ENCODE measurements at places on chromosomes 16 and 17.

DNA sequence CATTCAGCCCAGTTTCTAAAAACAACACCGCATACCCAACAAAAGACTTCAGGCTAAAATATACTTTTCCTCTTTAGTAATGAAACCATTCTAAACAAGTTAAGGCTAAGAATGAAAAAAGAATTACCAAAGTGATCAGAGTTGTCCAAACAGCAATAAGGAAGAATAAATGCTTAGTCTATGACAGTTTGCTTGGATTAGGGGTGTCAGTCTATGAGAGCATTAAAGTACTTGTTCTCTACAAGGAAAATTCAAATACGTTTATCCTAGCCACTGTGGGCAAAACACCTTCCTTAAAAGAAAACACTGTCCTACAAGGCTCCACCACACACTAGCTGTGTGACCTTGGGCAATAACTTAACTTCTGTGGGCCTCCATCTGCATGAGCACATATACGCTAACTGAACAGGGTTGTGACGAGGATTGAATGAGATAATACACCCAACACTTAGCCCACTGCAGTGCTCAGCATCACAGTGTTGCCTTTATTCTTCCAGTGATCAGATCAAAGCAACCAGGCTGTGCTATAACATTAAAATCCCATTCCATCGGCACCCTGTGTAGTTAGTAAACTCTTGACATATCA, 53.6 kb downstream of the TEX2 start:
- no peak for DNase-seq

GRCh38 chr16:17515421-17516210, 44.9 kb upstream of the XYLT1 start:
- DNase-seq: peak; percentile 96

DNA sequence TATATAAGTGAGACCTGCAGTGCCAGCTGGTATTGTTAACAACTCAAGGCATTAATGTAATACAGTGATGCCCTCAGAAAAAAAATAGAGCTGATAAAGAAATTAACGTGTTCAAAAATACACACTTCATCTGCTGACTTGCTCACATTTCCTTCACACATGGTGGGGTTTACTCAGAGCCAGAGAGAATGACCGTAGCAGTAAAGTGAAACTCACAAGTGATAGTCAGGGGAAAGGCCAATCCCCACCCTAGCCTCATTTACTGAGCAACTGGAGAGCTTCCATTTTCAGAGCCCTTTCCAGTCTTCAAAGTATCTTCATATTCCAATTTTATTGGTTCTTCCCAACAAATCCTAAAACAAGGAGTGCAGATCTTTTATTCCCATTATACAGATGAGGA, 74.0 kb upstream of the HLF start:
- DNase-seq: no peak

GRCh38 chr17:61075988-61076387, 323.7 kb upstream of the TBX2 start:
- no peak for DNase-seq

GRCh38 chr16:53159781-53160436, 105.1 kb downstream of the CHD9 start:
- peak; percentile 64 for DNase-seq

DNA sequence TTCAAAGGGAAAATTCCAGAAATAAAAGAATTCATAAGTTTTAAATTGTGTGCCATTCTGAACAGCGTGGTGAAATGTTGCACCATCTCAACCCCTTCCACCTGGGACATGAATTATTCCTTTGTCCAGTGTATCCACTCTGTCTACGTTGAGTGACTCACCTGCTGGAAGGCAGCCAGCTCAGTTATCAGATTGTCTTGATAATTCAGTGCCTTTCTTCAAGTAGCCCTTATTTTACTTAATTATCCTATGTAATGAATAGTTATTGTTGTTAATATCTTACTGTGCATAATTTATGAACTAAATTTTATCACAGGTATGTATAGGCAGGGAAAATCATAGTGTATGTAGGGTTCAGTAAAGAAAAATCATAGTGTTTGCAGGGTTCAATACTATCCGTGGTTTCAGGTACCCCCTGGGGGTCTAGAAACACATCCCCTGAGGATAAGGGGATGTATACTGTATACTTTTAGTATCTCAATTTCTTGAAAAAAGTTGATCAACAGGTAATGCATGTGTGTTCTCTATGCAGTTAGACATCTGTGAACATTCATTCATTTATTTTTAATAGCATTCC, 7.7 kb upstream of the PCTP start:
- no peak for DNase-seq

DNA sequence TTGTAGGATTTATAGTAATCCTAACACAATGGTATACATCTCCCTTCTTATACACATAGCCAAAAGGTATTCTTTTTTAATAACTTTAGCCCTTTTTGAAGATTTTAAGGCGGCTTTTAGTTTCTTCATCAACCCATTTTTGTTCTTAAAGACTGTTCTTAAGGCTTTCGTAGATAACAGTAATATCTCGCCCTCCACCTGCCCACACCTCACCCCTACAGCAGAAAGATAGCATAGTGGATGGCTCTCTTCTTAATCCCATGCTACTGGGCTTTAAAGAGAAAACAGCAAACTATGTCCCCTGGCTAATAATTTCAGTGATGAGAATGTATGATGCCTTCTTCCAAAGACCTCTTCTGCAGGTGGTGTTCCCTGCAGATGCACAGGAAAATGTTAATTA, 8.6 kb downstream of the IGSF6 start:
- DNase-seq: no peak

- no peak for DNase-seq
Measured at GRCh38 chr16:56247018-56247417, 55.7 kb downstream of the GNAO1 start.

- DNase-seq: peak; percentile 20
Measured at GRCh38 chr16:51132490-51133115, 18.5 kb downstream of the SALL1 start.

GRCh38 chr17:14777291-14777690, 476.4 kb downstream of the HS3ST3B1 start:
- no peak for DNase-seq

DNA sequence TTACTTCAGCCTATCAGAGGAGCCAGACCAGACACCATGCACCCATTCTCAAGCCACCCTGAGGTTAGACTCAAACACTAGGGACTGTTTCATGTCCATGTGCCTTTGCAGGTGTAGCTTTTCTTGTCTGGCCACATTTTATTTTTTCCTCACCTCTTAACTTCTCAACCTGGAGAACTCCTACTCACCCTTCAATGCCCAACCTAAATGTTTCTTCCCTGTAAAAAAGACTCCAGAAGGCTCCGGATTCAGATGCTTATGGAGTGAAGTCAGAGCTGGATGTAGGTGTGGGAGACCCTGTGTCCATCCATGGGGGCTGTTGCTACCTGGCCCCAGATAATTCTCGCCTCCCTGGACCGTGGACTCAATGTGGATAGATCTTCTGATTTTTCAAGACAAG, 44.0 kb upstream of the NLRP1 start:
- DNase-seq: no peak

- DNase-seq: no peak
Measured at GRCh38 chr16:31471241-31471874, 594 bp upstream of the TGFB1I1 start.

DNA sequence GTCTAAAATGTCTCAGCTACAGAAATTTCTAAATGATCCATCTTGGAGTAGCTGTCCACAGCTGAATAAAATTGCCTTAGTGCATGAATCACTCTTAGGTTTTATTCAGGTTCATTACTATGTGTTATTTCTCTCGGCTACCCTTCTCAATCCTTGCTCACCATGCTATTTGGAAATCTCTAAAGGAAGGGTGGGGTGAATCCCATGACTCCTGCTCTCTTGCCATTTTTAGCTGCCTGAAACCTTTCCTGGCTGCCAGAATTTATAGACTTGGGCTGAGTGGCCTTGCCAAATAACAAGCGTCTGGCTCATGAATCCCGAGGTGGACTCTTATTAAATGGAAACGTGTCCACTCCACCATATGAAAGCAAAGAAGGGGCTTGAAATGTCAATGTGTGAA, 936.1 kb upstream of the SOX9 start:
- peak; percentile 13 for DNase-seq

GRCh38 chr16:17612336-17612735, 141.6 kb upstream of the XYLT1 start:
- DNase-seq: no peak
